Left renal cortex interstitium (tissue), 4 donors: ENCODE measurements at places on chromosomes 2 and 18. TPM values are rescaled to one million over a fixed set of nuclear protein-coding genes. Genes with fewer than 3 reads are reported as not detected.

Gene FAM161A
- 35.7 TPM for polyA plus RNA-seq

Gene GALNT14
- polyA plus RNA-seq = 37.9 TPM

Gene PDK1
- polyA plus RNA-seq = 10.0 TPM

Gene IL18R1
- polyA plus RNA-seq = 1.8 TPM

Gene KIF3C
- polyA plus RNA-seq = 19.2 TPM

Gene SLC30A3
- 8.4 TPM for polyA plus RNA-seq

Gene SLC9A4
- polyA plus RNA-seq = 7.3 TPM

Gene ZBTB7C
- 14.2 TPM for polyA plus RNA-seq

Gene SPATA3
- polyA plus RNA-seq = not detected

Gene KIF1A
- polyA plus RNA-seq = 7.9 TPM

Gene MAP3K20
- polyA plus RNA-seq = 25.8 TPM

Gene NLRC4
- 1.1 TPM for polyA plus RNA-seq

Gene NPHP1
- 23.1 TPM for polyA plus RNA-seq

Gene CNGA3
- 0.06 TPM for polyA plus RNA-seq

Gene DAPL1
- 48.7 TPM for polyA plus RNA-seq

Gene HOXD9
- polyA plus RNA-seq = 95.3 TPM

Gene PRSS56
- polyA plus RNA-seq = 0.08 TPM

Gene ANTXR1
- polyA plus RNA-seq = 75.2 TPM

Gene MBP
- 18.5 TPM for polyA plus RNA-seq

Gene RAD51AP2
- polyA plus RNA-seq = 0.19 TPM

Gene L3MBTL4
- polyA plus RNA-seq = 5.9 TPM

Gene TMEM127
- 45.6 TPM for polyA plus RNA-seq

Gene MAL
- polyA plus RNA-seq = 368 TPM

Gene VAMP8
- 93.4 TPM for polyA plus RNA-seq

Gene C2orf15
- 12.6 TPM for polyA plus RNA-seq

Gene IL1R2
- 0.36 TPM for polyA plus RNA-seq

Gene SLC16A14
- 6.8 TPM for polyA plus RNA-seq

Gene TUBA3E
- not detected for polyA plus RNA-seq

Gene RAX
- not detected for polyA plus RNA-seq

Gene STAT4
- polyA plus RNA-seq = 8.9 TPM

Gene VWA3B
- 0.36 TPM for polyA plus RNA-seq

Gene KLF7
- polyA plus RNA-seq = 20.1 TPM

Gene DPP4
- 109 TPM for polyA plus RNA-seq
